ENCODE measurements at places on chromosomes 6 and 20.

DNA sequence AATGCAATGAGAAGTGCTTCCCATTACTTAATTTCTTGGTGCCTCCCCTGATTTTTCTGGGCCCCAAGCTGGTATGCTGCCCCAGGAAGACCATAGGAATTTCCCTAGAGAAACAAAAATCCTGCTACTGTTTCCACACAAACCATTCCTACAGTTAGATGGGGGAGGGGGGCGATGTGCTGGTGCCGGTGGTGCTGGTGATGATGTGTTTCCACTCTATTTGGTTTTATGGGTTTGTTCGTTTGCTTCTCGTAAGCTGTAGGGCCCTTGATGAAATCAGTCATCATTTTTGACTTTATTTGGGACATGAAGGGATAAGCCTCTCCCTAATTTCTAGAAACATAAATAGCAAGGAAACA is 105.1 kb downstream of the MKKS start:
- DNase-seq: no peak

DNA sequence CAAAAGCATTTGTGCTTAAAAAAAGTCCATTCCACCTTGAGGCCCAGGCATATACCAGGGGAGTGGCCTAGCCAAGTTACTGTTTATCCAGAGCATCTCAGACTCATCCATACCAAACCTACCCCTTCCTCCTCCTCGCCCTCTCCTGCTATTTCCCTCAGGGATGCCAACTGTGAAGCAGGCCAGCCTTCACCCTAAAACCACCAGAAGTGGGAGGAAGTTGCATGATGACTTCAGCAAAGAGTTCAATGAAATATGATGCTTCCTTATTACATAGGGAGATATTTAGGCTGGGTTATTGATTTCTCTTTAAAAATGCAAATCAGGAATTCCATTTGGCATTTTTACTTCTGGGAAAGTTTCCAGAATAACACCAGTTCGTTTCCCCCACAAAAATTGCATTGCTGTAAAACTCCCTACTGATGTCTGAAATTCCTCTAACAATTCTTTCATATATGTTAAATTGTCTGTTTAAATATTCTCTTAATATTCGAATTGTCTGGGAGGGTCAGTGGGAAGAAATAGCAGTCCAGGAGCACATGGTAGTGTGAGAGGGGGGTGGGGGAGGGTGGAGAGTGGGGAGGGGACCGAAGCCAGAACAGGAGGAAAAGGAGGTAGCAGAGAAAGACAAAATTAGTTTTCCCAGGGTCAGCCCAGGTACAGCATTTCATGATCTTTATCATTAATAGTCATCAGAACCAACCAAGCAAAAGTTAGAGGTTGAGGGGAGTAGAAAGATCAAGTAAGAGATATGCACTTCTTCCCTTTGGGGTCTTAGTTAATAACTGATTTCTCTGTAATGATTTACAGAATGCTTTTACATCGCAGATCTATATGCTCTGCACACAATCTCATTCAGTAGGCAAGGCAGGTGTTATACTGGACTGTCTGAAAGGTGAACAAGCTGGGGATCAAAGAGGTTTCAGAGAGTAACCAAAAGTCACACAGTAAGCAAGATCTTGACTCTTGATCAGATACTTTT is 1.7 kb upstream of the TCP11 start:
- DNase-seq: no peak

DNA sequence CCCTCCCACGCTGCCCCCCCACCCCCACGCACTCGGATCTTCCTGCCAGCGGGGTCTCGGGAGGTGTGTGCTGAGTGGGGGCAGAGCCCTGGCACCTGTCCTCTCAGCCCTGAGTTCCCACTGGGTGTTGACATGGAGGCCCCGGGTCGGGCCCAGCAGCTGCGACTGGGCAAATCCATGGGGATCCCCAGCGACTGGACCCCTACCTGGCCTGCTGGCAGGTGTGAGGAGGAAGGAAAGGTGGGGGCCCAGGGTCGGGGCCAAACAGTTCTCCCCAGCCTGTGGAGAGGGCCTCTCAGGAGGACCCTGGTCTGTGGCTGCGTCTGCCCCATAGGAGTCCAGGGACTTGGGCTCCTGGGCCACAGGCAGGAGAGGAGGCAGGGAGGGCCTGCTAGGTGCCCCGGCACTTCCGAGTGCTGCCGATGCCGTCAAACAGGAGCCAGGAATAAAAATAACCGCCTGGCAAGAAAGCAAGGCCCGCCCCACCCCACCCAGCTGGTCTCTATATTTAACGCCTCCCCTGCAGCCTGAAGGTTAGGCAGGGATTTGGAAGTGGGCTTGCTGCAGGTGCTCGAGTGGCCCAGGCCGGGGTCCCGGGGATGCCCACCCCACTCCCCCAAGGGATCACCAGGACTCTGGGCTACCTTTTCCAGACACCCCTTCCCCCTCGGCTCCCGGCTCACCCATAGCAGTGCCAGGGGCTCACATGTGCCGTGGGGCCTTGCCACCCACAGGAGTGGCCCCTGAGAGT is 1.4 kb upstream of the EEF1A2 start:
- DNase-seq: no peak

DNA sequence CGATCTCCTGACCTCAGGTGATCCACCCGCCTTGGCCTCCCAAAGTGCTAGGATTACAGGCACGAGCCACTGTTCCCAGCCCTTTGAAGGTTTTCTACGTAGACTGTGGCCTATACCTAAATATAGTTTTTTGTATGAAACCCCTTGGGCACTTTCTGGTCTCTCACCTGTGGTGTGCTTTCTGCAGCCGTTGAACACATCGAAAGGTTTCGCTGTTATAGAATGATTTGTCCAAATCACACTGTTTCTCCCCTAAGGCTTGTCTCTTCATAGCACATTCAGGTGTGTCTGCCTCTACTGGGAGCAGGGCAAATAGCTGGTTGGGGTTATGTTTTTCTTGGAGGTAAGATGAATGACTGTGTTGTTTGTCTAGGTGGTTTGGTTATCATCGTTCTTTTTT is 597.9 kb downstream of the RNF144B start:
- no peak for DNase-seq

DNA sequence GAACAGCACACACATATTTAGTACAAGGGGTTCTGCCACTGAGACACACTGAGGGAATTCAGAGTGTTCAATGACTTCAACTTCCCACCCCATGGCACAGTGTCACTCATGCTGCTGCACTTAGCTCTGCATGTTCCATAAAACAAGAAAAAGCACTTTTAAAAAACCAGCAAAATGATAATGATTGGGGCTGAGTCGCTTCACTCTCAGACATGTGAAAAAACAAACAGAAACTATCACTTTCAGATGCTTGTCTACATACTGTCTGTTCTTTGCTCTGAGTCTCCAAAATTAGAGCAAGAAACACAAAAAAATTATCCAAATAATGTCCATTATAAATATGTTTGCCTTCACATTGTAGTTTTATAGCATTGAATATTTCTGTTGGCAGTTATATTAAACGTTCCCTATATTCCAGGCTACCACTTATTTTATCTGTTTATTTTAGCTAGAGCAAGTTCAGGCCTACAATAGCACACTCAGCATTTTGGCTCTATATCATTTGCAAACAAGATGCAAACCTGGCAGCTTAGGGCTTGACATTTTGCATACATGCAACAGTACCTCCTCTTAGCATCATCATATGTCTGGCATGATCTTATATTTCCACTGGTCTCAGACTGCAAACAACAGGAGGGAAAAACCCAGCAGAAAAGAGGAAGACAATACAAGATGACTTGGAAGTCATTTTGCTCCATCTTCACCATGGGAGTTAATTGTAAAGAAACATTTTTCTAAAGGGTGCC is 398.8 kb downstream of the HACE1 start:
- no peak for DNase-seq

- no peak for DNase-seq
These were observed 202.3 kb downstream of the GMPR start for GRCh38 chr6:16440636-16441212.

DNA sequence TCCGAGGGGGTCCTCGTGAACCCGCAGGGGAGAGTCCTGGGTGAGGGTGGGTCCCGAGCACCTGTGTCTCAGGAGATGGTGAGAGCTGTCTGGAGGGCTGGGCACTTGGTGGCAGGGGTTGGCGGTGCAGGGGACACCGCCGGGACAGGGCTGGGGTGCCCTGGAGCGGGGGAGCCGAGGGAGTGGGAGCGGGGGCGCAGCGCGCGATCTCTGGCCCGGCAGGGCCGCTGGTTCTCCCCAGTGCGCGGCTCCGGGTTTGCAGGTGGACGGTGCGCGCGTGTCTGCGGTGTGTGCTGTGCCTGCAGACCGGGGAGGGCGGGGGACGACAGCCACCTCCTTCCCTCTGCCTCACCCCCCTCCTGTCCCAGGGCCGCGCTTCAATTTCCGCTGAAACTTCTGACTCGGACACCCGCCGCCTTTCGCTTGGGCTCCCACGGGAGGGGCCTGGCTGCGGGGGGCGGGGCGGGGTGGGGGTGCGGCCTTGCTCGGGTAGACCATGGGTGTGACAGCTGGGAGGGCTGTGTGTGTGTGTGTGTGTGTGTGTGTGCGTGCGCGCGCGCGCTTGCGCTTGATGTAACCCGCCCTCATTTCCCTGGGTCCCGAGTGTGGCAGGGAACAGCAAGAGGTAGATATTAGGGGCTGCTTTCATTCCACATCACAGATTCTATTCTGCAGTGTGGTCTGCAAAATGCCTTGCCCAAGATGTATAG is 1.2 kb downstream of the TRIB3 start:
- DNase-seq: no peak

DNA sequence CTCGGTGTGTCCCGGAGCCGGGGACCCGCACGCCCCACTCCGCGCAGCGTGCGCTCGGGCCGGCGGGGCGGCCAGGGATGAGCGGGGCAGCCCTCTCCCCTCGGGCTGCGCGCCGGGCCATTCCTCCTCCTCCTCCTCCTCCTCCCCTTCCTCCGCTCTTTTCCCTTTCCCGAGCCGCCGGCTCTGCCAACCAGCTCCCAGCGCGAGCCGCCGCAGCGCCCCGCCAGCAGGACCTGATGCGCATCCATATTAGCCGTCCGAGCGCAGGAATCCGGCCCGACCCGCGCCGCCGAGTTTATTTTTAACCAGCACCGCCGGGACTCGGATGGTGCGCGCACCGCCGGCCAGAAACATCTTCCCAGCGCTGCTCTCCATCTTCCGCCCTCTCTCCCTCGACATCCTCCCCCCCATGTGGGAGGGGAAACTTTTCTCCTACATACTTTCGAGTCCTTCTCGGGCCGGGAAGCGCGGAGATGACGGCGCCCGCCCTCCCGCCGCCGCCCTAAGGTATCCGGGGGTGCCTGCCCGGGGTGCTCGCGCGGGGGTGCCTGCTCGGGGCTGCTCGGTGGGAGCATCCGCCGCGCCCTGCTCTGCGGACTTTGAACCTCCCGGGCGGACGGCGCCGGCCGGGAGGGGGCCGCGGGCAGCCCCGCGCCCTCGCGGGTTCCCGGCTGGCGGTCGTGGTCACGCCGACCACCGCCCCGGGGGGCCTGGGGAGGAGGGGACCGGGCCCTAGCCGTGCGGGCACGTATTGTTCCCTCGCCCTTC is 619 bp downstream of the RREB1 start:
- peak; percentile 55 for DNase-seq

GRCh38 chr6:127147534-127147933 is 29.1 kb downstream of the RSPO3 start:
- DNase-seq: no peak

GRCh38 chr6:119881416-119881815 is 531.9 kb upstream of the MAN1A1 start:
- no peak for DNase-seq

DNA sequence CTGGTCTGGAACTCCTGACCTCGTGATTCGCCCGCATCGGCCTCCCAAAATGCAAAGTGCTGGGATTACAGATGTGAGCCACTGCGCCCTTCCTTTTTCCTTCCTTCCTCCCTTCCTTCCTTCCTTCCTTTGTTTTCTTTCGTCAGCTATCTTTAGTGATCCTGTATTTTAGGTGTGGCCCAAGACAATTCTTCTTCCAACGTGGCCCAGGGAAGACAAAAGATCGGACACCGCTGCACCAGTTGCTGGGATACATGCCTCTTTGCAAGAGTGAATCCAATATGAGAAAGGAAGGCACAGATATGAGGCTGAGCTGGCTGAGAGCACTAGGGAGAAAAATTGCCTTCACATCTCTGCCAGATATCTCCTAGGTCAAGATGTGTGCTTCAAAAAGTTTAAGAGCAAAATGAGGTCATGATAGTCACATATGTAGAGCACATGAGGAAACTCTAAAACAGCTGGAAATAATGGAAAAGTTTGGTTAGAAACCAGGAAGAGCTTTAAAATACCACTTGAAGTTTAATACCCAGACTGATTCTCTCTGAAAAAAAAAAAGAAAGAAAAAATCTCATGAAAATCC is 41.8 kb downstream of the OR2B2 start:
- no peak for DNase-seq

GRCh38 chr6:136365776-136366354 is 76.2 kb upstream of the BCLAF1 start:
- DNase-seq: no peak

GRCh38 chr6:14506656-14507246 is 389.2 kb downstream of the CD83 start:
- DNase-seq: no peak

GRCh38 chr6:27687154-27688013 is 214.5 kb upstream of the ZNF184 start:
- DNase-seq: peak; percentile 55

DNA sequence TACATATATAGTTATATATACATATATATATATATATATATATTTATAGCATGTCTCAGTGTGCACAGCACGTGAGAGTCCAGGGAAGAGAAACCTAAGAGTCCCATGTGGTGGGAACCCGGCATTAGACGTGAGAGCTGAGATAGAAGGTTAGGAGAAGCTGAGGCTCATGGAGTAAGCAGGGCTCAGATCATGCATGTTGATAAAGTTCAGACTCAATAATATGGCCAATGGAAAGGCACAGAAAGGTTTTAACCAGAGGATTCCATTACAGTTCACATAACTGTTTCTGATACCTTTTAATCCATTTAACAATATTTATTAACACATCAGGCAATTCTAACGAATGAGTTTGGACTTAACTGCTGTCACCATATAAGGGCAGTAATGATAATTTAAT is 143.4 kb downstream of the MYB start:
- DNase-seq: no peak

DNA sequence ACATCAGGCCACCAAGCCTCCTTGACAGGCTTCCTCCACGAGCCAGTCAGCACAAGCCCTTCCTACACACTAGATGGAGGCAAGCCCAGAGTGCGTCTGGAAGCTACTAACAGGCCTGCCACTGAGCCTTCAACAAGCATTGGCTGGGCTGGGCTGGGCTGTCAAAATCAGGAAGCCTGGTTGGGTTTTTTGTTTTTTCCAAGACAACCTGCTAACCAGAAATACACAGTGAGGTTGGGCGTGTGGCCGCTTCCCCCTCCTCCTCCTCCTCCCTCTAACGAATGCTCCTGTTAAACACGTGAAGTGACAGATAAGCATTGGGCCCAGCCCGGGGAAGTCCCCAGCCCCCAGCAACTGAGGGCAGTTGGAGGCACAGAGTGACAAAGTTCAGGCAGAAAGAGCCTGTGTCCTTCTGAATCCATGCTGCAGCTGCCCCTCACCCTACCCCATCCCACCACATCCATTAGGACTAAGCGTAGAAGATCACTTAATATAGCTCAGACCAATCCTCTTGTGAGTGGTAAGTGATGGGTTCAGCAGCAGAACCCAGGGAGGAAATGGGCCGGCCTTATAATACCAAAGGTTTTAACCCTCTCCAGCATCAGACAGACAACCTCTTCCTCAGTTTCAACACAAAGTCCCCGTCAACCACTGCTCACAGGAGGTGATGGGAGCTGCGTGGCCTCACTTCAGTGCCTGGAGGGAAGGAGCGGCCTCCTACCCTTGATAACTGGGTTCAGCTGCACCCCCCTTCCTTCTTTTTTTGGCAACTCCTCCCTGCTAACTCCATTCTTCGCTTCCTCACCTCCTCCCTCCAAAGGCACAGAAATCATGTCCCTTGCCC is 1.1 kb downstream of the NFATC2 start:
- DNase-seq: no peak

Measured in H54 (cell line).